CD4-positive, alpha-beta T cell treated with Interleukin-15 for 4 hours (primary cell): ENCODE measurements at places on chromosomes 4 and X.
A peak's percentile ranks its signal among the peaks of the same experiment; 100 is the strongest.

- no peak for DNase-seq
These were observed 297.5 kb downstream of the ARHGAP24 start for GRCh38 chr4:85772470-85772869.

DNA sequence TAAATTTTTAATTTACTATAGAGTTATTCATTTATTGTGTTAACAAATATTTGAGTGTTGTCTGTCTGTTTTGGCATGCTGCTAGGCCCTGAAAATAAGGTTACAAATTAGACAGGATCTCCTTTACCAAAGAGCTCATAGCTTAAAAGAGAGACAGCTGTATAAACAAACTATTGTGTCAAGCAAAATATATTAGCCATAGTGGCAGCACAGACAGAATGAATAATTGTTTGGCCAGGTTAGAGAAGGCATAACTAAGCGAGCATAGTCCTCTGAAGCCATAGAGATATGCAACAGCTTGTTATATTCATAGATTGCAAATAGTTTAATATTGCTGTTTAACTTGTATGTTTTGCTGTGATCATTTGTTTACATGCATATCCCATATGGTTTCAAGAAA lies 66.7 kb upstream of the NDUFC1 start:
- DNase-seq: no peak

DNA sequence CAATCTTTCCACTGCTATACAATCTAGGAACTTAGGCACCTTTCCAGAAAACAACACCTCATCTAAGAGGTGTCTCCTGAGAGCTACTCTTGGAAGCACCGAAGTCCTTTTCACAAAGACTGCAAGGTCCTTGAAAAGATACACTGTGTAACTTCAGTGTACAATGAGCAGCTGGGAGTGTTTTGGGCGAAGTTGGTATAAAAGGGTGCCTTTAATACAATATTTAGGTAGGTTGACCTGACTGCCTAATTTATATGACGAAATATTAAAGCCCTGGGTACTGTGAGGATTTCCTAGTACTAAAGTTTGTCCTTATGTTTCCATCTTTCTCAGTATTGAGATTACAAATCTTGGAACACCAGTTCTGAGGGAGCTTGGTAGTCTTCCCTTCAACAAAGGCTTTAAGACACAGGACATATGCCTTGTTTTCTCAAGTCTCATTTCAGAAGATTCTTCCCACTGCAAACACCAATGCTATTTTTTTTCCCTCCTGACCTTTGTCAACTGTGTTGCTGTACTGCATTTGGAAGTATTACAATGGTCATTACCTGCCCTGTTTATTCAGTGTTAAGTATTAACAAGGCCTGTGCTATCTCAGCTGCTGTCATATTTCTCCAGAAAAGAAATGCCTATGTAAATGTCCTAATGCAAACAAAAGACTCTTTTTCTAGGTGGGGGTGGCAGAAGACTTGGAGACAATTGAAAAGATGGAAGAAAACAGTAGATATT lies 134.2 kb downstream of the MAML3 start:
- no peak for DNase-seq

DNA sequence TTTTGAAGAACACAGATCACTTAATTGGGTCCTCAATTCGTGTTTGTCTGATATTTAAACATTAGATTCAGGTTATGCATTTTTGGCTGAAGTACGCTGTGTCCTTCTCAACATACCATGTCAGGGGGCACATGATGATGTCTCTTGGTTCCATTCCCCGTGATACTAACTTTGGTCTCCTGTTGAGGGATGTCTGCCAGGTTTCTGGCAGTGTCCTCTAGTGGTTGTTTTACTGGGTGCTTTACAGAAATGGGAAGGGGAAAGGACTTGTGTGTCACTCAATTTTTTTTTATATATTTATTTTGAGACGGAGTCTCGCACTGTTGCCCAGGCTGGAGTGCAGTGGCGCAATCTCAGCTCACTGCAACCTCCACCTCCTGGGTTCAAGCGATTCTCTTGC lies 58.2 kb downstream of the WWC2 start:
- no peak for DNase-seq

- no peak for DNase-seq
These were observed 136.2 kb downstream of the SMIM20 start for GRCh38 chr4:26050212-26050643.

DNA sequence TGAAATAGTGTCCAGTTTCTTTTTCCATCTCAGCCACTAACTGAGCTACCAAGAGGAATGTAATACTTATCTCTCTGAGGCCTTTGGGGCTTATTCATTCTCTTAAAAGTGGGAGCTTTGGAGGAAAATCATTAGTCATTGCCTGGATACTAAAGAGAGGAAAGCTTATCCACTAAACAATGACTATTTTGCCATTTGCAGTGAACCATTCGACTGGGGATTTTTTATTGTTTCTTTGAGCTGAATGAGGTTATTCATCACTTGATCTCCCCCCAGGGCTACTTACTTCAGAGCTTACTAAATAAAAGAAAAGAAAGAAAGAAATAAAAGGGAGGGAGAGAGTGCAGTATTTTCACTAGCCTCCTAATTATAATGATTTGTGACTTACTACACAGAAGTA lies 1329.5 kb upstream of the TENM3 start:
- no peak for DNase-seq

- no peak for DNase-seq
These were observed 94.1 kb downstream of the HMX1 start for GRCh38 chr4:8777320-8778196.

DNA sequence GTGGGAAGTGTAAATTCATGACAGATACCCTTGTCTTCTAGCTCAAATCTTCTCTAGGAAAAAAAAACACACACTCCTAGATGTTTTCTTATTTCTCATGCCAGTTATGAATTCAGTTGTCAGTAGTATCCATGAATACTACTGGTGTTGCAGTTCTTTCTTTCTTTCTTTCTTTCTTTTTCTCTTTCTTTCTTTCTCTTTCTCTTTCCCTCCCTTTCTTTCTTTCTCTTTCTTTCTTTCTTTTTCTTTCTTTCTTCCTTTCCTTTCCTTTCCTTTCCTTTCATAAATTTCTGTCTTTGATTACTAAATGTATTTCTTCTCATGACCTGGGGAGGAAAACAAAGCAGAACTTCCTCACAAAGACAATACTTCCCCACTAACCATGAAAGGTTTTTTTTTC lies 253.8 kb downstream of the PCDH7 start:
- no peak for DNase-seq

- DNase-seq: no peak
These were observed 93.8 kb upstream of the CLCN4 start for GRCh38 chrX:10062980-10063379.

DNA sequence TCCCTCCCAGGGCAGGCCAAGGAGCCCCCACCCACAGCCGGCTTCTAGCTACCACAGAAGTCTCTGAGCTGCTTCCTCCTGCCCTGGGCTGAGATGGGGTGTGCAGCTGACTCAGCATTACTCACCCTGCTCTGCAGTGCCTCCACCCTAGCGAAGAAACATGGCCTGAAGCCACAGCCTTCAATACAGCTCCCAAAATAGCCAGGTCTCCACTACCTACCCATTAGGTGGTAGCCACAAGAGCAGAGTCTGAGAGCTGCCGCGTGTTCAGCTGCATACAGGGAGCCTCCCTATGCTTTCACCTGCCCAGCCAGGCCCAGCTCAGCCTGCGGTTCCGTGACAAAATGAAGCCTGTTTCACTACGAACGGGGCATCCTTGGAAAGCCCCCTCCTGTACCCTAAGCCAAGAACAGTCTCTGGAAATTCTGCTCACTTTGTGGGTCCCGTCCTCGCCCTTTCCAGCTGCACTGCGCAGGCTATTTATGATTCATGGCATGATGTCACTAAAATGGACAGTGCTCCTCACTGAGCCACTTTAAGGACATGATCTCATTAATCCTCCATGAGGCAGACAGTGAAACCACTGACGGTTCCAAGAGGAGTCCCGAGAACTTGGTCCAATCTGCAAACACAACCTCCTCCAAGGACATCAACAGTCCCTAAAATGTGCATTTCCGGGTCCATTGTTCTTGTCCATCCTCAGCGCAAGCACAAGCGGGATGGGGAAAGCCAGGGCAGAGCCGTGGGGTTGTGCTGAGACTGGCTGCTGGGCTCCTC lies 20.2 kb downstream of the WDR1 start:
- DNase-seq: peak; percentile 88
